Adrenal gland (tissue), 19 donors: ENCODE measurements at places on chromosomes 4 and X.

- DNase-seq, result no peak
These were observed 1695.2 kb downstream of the STIM2 start for GRCh38 chr4:28555866-28556265.

GRCh38 chr4:88697141-88697540 is 488 bp downstream of the NAP1L5 start:
- peak; percentile 38 for DNase-seq

GRCh38 chr4:140046543-140046942 is 107.4 kb downstream of the MAML3 start:
- no peak for DNase-seq

GRCh38 chr4:182194091-182194824 is 48.9 kb upstream of the TENM3 start:
- no peak for DNase-seq

DNA sequence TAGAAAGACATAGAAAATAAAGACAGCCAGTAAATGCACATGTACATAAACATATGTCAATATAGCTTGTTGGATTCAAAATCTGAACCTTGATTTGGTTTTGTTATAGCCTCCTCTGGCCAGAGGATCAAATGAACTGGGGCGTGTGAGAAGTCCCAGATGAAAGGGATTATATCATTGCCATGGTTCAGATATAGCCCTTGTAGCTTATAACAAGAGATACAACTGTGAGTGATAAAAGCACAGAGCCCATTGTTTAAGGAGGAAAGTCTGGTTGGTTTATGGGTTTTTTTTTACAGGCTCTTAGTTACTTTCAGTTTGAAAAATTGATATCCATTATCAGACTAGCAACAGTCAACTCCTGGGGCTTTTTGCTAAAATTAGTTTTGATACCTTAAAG is 101.7 kb upstream of the GLRA2 start:
- DNase-seq, result no peak

GRCh38 chrX:134711135-134711921 is 53.1 kb upstream of the PLAC1 start:
- DNase-seq, result no peak

GRCh38 chrX:137565921-137566745 is at the start of gene ZIC3:
ZIC3 (plus strand) TSS chrX:137566127; CDS start chrX:137566692, 565 bp downstream.
- DNase-seq, result peak; percentile 62

- DNase-seq, result no peak
These were observed 62.0 kb upstream of the MAGEB2 start for GRCh38 chrX:30153175-30153880.

DNA sequence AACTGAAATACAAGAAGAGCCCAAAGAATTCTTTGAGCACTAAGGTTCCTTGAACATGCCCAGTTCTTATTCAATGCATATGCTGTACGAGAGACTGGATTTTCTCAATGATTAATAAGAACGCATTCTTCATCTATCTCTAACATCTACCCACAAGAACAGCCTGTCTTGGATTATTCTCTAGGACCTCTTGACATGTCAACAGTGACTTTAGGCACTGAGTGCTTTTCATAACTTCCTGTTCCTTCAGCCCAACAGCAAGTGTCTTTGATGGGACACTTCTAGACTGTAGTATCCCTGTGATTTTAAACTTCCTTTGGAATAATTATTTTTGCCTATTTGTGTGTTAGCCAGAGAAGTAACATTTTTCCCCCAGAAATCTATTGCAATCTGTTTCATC is 69.3 kb downstream of the OPHN1 start:
- DNase-seq, result no peak

- no peak for DNase-seq
These were observed 197.6 kb downstream of the BCOR start for GRCh38 chrX:39899856-39900776.

DNA sequence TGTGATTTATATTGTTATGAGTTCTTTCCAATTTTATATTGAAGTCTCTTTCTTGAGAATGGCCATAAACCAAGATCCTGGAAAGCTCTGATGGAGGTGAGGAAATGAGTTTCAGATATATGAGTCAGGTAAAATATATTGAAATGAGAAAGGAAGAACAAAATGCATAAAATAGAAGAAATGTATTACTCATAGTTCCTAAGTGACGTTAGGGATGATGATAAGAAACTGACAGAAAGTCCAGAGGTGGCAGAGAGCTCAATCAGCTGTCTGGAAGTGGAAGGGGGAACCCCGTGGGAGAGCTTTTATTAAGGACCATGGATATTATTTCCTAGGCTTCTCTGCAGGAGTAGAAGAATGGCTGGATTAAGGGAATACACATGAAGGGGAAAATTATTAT is 24.6 kb downstream of the UGT2B7 start:
- DNase-seq, result no peak

- DNase-seq, result no peak
These were observed 3.8 kb upstream of the PITX2 start for GRCh38 chr4:110626532-110627153.

DNA sequence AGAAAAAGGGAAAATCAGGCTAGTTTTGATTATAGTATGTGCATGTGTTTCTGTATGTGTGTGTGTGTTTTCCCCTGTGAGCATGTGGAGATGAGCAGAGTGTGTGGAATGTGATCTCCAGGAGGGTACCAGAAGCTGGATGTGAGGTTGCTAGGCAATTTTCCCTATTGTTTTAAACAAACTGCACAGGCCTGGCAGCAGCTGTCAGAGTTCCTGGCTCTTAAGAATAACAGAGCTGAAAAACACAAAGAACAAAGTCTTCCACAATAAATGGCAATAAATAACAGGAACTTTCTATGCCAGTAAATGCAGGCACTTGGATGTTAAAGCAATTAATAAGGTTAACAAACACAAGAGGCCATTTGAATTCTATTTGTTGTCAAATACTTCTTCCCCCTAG is 344.6 kb upstream of the CTSO start:
- DNase-seq, result no peak

DNA sequence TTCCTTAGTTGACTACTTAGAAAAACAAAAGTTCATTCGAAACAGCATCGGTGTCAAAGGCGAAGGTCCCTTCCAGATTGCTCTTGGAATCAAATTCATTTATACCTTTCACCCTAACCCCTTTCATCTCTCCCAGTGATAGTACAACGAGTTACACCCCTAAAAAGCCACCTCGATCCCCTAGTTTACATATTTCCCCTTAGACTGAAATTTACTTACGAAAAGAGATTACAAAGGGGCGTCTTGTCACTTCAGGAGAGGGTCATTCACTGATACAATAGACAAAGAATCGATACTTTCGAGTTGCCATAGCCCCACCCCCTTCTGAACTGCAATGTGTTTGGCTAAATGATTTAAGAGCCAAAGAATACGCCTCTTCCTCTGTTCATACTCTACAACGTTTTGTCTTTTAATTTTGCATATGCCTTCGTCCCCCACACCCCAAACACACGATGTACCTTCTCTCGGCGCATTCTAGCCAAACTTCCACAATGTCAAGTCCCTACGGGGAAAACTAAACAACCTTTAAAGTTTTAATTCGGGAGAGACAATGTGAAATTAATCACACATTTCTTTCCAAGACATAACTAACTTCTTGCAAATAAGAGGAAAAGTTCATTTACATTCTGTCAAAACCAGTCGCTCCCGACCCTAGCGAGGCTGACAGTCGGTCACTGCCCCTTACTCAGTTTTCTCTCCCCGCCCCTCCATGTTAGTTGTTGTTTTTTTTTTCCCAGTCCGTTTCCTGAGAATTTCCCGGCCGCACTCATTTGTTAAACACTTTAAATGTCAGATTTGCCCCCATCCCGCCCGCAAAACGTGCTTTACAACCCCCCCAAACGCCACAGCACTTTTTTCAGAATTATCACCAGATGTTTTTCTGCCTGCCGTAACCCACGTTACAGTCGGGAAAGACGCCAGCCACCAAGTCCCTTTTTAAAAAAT is 88.6 kb downstream of the HPRT1 start:
- no peak for DNase-seq

DNA sequence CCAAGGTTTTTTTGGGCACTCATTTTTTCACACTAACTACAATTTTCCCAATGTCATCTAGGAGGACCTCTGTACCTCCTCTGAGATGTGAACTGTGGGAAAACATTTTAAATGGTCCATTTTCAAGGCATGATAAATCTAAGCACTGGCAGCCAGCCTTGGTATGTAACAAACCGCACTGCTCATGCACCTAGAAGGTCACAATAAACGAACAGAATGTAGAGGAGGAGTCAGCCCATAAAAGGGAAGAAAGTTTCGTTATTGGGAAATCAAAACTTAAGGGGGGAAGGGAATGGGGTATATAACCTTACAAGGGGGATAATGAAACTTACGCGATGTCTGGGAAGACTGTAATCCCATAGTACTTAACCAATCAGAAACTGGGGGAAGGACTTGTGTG is 16.4 kb downstream of the COX18 start:
- no peak for DNase-seq

DNA sequence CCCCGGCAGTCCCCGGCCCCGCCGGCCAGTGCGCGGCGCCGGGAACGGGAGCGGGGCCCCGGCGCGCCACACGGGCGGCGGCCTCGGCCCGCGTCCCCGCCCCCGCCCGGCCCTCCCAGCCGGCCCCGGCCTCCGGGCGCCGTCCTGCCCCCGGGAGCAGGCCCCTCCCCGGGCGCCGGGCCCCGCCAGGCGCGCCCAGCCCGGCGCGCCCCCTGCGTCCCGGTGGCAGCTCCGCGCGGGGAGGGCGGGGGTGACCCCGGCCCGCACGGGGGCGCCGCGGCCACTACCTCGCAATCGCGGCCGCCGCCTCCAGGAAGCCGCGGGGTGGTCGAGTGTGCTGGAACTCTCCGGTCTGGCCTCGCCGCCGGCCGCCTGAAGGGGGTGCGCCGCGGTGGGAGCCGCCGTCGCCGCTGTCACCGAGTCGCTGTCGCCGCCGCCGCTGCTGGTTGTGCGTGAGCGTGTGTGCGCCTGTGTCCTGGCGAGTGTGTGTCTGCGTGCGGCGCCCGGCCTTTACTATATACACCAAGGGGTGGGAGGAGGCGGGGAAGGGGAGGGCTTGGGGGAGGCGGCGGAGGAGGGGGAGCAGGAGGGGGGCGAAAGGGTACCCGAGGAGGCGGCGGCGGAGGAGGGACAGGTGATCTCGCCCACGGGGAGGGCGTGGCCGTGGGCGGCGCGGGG is at the start of gene RAI2:
Gene RAI2 (minus strand): TSS at position 488 of the 678 bp plus-strand sequence. CDS start 59,288 bp downstream, outside the sequence.
- peak; percentile 48 for DNase-seq
